ENCODE measurements at places on chromosomes 16 and 17.
A peak's percentile ranks its signal among the peaks of the same experiment; 100 is the strongest.

GRCh38 chr17:6695565-6695964 lies 17.6 kb downstream of the SLC13A5 start:
- no peak for DNase-seq

DNA sequence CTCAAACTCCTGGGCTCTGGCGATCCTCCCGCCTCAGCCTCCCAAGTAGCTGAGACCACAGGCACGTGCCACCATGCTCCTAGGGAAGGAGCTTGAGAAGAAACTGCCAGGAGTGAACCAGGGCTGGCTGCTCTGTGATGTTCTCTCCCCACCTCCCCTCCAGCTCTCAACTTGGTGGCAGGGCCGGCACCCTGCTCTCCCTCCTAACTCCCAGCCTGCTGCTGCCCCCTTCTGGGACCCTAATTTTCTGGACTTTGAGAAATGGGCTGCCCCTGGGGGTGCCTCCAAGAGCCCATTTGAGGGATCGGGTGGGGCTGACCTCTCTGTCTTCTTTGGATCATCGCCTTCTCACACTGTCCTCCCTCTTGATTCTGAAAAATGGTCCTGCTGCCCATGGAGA lies 14.9 kb upstream of the STAT3 start:
- peak; percentile 36 for DNase-seq

DNA sequence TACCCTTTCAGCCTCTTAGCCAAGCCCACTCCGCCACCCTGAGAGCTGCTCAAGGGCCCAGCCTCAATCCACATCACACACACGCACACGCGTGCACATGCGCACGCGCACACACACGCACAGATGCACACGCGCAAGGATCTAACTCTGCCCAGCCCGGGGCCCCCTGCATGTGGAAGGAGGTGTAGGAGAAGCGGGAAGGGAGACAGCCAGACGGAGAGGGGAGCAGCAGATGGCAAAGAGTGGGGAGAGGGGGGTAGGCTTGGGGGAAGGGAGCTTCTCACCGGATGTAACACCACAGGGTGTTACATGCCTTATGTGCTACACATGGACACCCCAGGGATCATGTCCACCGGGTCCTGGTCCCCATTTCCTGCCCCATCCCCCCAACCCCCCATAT lies 15.3 kb downstream of the DLG4 start:
- DNase-seq: no peak

DNA sequence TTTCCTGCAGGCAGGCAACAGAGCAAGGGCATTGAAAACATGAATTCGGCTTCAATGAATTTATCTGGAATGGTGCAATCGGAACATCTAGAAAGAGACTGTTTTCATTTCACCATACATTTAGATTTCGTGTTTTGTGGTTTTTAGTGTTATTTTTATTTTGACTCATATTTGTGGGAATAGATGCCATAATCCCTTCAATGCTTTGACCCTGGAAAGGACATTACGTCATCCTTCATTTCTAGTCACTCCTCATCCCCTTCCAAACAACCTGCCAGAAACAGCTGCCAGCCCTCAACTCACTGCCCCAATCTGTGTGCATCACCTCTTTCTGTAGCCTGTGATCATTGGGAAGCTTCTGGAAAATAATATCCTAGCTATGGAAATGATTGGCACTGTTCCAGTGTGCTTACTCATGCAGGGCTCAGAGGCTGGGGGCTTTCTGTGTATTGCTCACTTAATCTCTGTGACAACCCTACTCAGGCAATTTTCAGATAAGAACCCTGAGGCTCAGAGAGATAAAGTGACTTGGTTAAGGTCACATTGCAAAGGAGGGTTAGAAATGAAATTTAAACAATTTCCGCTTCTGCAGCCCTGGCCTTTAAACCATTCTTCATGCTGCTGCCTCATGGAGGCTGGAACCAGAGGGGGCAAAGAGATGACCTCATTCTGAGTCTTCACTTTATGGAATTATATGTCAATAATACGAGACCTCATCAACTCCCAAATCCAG lies 9.5 kb upstream of the KSR1 start:
- DNase-seq: no peak

GRCh38 chr17:14209215-14209614 lies 27.4 kb downstream of the CDRT15 start:
- no peak for DNase-seq

DNA sequence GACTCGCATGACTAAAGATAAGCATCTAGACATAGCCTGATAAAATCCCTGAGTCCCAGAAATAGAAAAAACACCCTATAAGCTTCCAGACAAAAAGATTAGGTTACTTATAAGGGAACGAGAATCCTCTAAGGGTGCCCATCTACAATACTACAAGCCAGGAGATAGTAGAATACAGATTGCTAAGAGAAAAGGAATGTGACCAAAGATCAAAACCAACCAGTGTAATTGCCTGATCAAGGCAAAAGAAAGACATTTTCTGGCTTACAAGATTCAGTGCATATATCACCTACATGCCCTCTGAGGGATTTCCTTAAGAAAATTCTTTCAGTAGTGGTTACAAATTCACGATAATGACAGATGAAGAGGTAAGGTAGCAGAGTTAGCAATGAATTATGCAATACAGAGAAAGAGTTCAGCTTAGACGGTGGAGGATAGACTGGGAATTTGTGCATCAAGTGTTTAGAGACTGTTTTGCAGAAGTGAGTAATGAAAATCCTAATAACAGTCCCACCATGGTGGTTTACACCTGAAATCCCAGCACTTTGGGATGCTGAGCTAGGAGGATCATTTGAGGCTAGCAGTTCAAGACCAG lies 35.0 kb downstream of the BCL7C start:
- no peak for DNase-seq

DNA sequence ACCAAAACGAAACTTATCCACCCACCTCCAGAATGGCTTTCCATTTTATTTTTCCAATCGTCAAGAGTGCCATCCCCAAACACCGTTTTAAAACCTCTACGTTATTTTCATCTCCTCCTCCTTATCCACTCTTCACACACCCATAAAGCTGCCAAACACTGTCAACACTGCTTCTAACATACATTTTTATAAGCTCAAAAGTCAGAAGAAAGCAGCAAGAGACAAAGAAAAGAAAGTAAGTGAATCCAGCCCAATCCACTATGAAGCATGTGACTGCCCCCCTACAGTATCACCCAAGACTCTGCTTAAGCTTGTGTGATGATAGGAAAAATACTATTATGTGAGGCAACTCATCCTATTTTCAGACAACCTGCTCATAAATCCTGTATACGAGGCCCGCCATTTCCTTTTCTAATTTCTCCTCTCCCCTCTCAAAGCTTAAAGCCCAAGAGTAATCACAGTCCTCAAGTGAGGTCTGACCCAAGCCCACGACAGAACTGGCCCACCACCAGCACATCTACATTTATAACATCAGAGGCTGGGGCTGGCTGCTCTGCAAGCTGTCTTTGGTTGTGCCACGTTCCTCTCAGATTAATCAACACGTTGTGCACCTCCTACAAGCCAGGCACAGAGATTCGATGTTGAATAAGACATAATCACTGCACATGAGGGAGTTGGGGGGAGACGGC lies 16.3 kb downstream of the USP31 start:
- DNase-seq: no peak

- no peak for DNase-seq
These were observed 198.4 kb downstream of the MSI2 start for GRCh38 chr17:57454729-57455062.

- no peak for DNase-seq
These were observed 11.6 kb upstream of the MARCHF10 start for GRCh38 chr17:62819511-62820221.

GRCh38 chr16:68265078-68265920 lies 973 bp downstream of the SLC7A6 start:
- peak; percentile 61 for DNase-seq

DNA sequence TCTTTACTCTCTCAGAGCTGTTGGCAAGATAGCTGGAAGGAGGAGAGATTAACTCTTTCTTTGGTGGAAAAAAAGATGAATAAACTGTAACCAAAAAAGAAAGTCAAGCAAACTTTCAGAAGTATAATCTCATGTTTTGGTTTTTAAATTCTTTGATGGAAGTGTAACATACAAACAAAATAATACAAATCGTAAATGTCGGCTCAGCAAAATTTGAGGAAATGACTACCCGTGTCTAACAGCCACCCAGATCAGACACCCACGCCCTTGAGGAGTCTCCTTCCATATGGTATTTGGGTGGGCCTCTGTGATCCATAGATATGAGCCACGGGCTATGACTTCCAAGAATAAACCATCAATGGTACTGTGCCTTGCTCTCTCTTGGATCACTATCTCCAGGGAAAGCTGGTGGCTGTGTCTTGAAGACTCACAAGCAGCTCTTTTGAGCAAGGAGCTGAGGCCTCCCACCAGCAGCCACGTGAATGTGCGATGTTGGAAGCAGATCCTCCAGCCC lies 9.6 kb upstream of the CD300C start:
- DNase-seq: no peak

DNA sequence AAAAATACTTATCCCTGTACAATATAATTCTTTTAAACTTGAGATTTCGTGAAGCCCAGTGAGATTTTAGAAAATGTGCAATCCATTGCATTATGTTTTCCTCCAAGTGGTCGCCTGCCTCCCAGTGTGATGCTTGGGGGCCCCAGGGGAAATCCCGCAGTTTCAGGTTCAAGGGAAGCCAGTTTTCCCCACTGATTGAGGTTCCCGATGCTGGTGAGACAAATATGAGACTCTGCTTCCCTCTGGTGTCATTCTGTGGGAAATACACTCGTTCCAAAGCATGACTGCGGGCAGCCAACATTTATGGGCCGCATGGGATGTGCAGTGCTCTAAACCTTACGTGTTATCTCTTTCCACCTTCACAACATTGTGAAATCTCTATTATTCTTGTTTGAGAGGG lies 200.8 kb downstream of the PRKCB start:
- DNase-seq: peak; percentile 9

All from stimulated activated CD4-positive, alpha-beta T cell treated with anti-CD3 and anti-CD28 coated beads, Interleukin-4, amount 100 ng/mL, for 4 hours (primary cell).